CD4-positive, alpha-beta T cell treated with Interleukin-15 for 4 hours (primary cell): ENCODE measurements at places on chromosomes 1 and 21.

DNA sequence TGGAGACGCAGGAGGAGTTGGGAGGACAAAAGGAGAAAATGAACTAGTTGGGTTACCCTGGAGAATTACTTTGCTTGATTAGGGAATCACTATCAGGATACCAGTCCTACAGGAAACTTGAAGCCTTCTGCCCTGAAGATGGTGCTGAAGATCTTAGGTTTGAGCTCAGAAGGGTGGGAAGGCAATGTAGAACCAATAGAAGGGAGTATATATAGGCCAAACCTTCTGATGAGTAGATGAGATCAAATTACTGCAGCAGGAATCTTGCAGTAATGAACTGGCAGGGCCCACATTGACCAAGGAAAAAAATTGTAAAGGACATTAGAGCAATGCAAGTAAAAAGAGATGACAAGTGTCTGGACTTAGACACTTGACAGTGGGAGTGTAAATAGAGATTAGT, 116.3 kb upstream of the CACYBP start:
- peak; percentile 8 for DNase-seq

DNA sequence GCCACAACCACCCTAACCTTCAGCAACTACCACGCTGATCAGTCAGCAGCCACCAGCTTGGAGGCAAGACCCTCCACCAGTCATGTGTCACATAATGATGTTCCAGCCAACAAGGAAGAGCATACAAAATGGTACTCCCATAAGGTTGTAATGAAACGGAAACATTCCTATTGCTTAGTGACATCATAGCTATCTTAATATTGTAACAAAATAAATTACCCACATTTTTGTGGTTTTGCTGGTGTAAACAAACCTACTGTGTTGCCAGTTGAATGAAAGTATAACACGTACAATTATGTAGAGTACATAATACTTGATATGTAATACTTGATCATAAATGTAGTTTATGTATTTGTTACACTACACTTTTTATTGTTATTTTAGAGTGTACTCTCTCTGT, 1363.2 kb upstream of the ADGRL4 start:
- no peak for DNase-seq

DNA sequence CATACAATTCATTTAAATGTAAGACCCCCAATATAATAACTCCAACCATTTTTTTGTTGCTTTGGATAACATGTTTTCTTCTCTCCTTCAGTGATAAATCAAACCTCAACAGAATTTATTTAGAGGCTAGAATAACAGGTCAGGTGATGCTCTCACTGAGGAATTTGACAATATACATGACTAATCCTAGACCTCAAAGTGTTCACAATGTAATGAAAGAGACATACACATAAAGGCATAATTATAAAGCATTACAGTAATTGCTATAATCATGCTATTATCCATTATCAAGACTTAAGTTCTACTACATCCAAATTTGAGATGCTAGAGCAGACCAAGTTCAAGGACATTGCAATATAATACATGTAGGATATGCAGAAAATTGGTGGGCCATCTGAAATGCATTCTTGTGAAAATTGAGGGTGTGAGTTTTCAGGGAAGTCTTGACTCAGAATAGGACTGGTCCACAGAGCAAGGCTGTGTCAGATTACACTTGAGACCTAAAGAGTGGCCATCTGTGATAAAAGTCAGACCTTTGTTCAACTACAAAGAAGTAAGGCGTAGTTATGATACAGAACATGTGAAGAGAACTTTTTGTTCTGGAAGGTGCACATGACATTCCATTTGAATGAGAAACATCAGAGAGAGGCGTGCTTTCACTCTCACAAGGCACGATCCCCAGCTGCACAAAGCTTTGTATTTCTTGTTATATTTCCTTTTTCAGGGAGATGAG, 45.5 kb downstream of the UTP25 start:
- no peak for DNase-seq

- DNase-seq, result no peak
Measured at GRCh38 chr1:10424034-10424433, 6.2 kb upstream of the CENPS start.

DNA sequence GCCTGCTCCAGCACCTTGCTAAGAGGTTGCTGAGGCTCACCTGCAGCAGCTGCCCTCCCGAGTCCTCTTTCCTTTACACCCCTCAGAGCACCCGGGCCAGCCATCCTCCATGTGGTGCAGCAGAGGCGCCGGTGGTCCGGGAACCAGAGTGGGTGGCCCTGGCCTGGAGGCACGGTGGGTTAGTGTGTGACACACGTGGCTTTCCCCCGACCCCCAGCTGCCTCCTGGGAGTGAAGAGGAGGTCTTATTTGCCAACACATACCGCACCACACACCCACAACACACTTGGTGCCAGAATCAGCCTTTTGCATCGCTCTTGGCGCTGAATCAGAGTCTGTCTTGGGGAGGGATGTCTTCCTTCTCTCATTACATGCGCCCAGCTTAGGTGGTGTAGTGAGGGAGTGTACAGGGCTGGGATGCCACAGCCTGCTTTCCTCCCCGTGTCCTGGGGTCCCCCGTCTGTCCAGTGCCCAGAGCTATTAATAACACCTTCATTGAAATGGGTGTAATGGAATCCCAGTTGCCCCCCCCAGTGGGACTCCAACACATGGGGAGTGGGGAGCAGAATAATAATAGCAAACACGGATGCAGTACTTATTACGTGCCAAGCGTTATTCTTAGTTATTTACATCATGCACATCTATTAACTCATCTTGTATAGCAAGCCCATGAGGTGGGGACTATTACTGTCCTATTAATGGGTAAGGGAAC, 38.2 kb downstream of the MAPKAPK2 start:
- no peak for DNase-seq

- DNase-seq, result no peak
Measured at GRCh38 chr1:41317361-41317760, 43.9 kb upstream of the FOXO6 start.

DNA sequence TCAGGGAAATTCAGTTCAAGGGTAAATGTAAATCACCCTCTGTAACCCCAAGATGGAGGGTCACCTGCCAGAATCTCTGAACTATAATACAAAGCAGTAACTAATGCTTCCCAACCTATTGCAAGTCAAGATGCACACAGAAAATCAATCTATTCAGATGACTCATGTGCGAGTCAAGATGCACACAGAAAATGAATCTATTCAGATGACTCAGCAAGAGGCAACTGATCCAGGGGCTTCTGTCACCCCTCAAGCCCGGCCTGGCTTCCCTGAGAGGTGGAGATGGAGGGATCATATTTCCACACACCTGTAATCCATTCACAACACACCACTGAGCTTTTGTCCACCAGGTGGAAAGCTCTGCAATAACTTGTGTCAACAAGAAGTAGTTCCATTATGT, 17.4 kb upstream of the HIVEP3 start:
- no peak for DNase-seq

- DNase-seq, result no peak
Measured at GRCh38 chr1:162835157-162835899, 25.6 kb downstream of the CCDC190 start.

GRCh38 chr1:235822685-235823084, 44.0 kb downstream of the LYST start:
- DNase-seq, result no peak

DNA sequence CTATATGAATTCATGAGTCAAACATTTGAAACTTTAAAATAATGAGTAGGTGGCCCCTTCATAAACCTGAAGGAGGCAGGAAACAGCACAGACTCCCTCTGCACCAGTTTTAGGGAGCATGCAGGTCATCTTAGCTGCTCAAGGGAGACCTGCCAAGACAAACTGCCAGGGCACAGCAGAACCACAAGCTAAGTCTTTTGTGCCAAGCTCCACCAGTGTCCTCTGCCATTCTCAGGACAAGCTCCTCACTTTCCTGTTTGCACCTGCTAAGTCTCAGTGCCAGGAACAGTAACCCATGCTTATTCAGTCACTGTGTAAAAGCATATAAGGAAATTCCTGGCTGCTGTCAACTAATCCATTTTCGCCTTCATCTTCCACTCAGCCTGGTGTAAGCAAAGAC, 368.9 kb downstream of the SEC16B start:
- DNase-seq, result no peak

GRCh38 chr1:76473591-76473990, 393.7 kb upstream of the ST6GALNAC5 start:
- no peak for DNase-seq

GRCh38 chr1:1079408-1080121, 5.5 kb upstream of the RNF223 start:
- peak; percentile 6 for DNase-seq

- no peak for DNase-seq
Measured at GRCh38 chr21:30058928-30059327, 107.7 kb downstream of the CLDN17 start.
